ENCODE measurements at places on chromosomes 6 and 20. TPM values are rescaled to one million over a fixed set of nuclear protein-coding genes. Genes with fewer than 3 reads are reported as not detected.

GRCh38 chr6:49333345-49334125 lies 129.5 kb downstream of the MMUT start:
- H3K36me3 ChIP-seq = no peaks in the 10 kb centered on the region
- no peak overlapping the region for H3K27ac ChIP-seq
- no peak overlapping the region for H3K4me3 ChIP-seq
- H3K4me1 ChIP-seq = no peaks in the 10 kb centered on the region

DNA sequence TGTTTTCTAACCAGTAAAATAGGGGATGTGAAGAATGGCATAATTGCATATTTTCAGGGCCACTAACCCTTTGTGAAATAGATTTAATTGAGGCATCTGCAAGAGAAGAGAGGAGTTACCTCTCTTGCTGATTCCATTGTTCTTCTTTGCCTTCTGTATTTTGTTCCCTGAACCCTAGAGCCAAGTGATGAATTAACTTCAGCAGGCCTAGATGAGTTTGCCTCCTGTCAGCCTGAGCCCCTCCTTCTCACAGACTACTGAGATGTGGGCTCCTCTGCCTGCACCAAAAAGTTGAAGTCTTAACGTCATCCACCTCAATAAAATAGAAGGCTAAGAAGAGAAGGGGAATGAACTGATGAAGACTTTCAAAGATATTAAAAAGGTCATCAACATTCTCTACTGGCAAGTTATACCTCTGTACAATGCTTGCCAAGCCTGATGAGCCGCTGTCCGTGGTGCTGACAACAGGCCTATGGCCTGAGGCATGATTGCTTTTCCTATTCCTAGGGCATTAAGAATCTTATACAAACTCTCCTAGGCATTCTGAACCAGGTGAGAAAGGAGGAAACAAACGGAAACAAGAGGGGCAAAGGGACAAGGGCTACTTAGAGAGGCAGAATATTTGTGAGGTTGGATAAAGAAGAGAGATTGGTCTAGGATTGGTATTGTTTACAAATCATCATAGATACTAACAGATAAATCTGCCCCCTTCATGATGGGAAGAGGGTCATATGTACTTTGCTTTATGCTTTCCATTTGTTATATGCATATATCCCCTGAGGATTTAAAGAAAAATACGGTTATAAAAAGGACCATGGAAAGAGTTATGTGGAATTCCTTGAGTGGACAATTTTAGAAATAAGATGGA lies 46.8 kb downstream of the CD24 start:
- no peak overlapping the region for H3K4me3 ChIP-seq
- H3K27me3 ChIP-seq = peaks cover 20% of the 10 kb centered on the region
- H3K36me3 ChIP-seq = no peaks in the 10 kb centered on the region
- DNase-seq = peak; percentile 41
- H3K27ac ChIP-seq = no peak overlapping the region

GRCh38 chr6:100304575-100304974 lies 160.1 kb downstream of the SIM1 start:
- H3K4me1 ChIP-seq = no peaks in the 10 kb centered on the region
- H3K27me3 ChIP-seq = peaks cover 2% of the 10 kb centered on the region
- no peak overlapping the region for H3K27ac ChIP-seq

DNA sequence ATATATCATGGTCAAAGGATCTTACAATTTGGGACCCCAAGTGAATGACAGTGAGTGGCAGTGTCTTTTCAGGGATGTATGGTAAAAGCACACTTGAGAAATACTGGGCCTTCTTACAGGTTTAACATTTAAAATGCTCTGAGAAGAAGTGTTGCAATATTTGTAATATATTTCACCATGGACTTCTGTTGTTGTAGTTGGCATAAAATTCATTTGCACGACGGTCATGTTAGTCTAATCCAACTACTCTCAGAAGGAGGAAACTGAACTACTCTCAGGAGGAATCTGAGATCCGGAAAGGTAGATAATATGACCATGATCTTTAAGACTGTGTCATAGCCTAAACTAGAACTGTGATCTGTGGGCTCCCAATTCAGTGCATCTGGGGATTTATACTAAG lies 700.1 kb downstream of the HDGFL1 start:
- H3K27me3 ChIP-seq = no peaks in the 10 kb centered on the region
- DNase-seq = no peak

Gene COL9A3
- not detected for total RNA-seq

Gene KIAA0408
- total RNA-seq = 1.8 TPM

Gene HLA-DQB1
- total RNA-seq = 5.3 TPM
